ENCODE measurements at places on chromosomes 3 and 15.

DNA sequence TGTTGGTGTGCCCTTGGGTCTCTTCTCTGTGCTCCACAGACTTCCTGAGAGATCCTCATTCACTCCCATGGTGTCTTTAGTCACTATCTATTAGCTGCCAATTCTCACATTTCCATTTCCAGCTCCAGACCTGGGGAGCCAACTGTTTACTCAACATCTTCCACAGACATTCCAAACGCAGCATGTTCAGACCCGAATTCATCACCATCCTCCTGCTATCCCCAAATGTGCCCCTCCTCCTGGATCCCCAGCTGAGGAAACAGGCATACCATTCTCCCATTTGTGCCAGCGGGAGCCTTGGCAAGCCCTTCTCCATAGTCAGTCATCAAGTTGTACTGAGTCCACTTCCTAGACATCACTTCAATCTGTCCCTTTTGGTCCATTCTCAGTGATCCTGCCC is 67.1 kb downstream of the TAMM41 start:
- no peak for DNase-seq

- DNase-seq, result peak; percentile 5
These were observed 196.5 kb upstream of the ZPLD1 start for GRCh38 chr3:102238362-102238761.

GRCh38 chr15:67946701-67947100 is 106.9 kb upstream of the RNU6-1 start:
- DNase-seq, result no peak

- no peak for DNase-seq
These were observed 34.6 kb downstream of the THSD4 start for GRCh38 chr15:71149646-71150557.

- no peak for DNase-seq
These were observed 23.8 kb downstream of the METTL6 start for GRCh38 chr3:15403495-15403894.

- DNase-seq, result no peak
These were observed 175.3 kb downstream of the PLCL2 start for GRCh38 chr3:17059989-17060550.

DNA sequence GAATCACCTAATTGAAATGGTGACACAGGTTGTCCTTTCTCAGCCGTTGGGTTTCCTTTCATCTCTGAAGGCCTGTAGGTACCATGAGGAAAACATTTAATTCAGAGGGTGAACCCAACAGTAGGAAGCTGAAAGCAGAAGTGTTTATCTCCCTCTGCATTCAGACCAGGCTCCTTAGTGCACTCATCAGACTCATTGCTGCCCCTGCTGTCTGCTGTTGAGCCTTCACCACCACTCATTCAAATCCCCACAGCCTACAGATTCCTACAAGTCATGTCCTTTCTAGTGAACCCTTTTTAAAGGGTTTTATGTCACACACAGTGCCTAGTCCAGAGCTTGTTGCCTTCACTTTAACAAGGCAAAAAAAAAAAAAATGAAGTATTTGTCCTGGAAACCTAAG is 13.4 kb downstream of the WDR48 start:
- DNase-seq, result no peak

DNA sequence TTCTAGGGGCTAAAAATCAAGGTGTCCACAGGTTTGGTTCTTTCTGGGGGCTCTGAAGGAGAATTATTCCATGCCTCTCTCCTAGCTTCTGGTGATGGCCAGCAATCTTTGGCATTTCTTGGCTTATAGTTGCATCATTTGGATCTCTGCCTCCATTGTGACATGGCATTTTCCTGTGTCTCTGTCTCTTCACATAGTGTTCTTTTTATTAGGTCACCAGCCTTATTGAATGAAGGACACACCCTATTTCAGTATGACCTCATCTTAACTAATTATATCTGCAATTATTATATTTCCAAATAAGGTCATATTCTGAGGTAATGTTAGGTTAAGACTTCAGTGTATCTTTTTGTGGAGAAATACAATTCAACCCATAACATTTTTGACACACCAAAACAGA is 3.2 kb upstream of the GBE1 start:
- peak; percentile 7 for DNase-seq

DNA sequence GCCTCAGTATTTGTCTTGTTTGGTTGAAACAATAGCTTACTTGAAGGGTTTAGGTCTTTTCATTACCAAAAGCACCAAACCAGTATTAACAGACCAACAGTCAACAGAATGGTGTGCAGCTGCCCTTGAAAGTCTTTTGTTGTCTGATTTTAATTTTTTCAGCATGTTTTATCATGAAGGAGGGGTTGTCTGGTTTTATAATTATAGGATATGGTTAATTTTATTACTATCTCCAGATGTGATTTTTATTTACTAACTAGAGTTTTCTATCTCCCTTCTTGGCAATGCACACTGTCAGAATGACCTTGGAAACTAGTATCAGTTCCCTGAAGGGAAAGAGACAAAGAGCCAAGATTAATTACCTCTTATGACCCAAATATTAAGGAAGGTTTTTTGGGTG is 9.2 kb upstream of the CD200R1L start:
- DNase-seq, result no peak

GRCh38 chr3:137906985-137907649 is 102.8 kb upstream of the CLDN18 start:
- DNase-seq, result no peak

GRCh38 chr3:66638717-66639116 is 137.9 kb upstream of the LRIG1 start:
- DNase-seq, result no peak

DNA sequence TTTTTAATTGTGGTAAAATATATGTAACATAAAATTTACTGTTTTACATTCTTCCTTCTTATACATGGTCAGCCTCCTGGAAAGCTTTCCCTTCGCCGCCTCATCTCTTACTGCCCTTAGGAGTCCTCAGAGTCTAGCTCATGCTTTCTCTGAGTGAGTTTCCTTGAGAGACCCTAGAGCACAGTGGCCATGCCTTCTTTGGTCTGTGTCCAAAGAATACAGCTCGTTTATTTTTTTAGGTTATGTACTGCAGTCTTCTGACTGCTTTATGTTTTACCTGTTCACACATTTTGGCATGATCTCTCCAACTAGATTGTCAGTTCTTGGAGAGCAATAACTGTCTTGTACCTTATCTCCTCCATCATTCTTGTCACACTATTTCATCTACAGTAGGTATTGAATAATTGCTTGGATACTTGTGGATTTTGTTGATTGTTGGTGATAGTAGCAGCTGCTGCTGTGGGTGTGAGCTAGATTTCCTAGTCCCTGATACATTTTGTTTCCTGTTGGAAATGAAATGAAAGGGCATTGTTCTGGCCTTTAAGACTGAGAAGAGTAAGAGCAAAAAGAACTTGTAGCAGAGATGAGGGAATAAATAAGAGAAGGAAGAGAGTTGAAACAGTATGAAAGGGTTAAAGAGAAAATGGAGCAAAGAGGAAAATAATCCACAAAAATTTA is 10.9 kb downstream of the ARIH2 start:
- DNase-seq, result no peak

DNA sequence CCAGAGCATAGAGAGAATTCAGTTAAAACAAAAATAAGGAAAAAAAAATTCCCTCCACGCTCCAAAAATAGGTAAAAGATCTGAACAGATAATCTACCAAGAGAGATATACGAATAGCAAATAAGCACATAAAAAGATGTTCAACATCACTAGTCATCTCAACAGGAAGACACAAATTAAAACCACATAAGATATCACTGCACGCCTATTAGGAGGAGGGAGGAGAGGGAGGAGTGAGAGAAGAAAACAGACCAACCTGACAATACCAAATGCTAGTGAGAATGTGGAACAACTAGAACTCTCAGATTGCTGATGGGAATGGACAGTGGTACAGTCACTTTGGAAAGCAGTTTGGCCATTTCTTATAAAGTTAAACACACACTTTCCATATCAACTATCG is 212.5 kb downstream of the FMN1 start:
- no peak for DNase-seq

GRCh38 chr3:123157598-123158287 is 44.0 kb upstream of the SEC22A start:
- peak; percentile 52 for DNase-seq

DNA sequence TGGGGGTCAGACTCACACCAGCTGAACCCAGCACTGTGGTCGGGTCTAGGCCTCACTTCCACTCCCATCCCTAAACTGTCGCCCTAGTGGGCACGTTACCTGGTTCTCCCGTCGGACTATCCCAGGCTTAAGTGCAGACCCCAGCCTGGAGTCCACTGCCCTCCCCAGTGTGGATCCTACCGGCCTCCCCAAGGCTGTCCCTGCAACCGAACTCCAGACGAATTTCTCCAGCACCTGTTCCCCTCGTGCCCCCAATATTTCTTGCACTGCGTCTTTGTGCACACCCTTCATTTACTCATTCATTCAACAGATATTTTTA is 26.5 kb downstream of the SLC41A3 start:
- no peak for DNase-seq

DNA sequence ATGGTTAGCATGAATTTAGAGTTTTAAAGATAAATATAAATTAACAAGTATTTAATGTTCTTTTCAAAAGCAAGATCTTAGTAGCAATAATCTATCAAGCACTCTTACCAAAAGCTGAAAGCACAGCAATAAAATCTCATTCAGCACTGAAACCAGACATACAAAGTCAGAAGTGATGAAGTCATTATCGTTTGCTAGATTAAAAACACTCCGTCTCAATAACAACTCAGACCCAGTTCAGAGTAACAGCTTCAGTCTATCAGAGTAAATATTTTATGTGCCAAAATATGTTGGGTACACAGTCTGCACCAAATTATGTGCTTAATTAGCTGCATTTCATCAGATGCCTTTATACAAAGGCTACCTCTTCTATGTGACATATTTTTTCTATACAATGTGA is 41.6 kb downstream of the CPA3 start:
- DNase-seq, result no peak

GRCh38 chr15:44394062-44394461 is 33.4 kb upstream of the CTDSPL2 start:
- no peak for DNase-seq

Data from NCI-H146 (cell line).